ENCODE measurements at places on chromosomes 11 and 22.

- no peak for DNase-seq
These were observed 35.3 kb upstream of the KCNQ1OT1 start for GRCh38 chr11:2735053-2735589.

- DNase-seq = no peak
These were observed 165.6 kb downstream of the SHANK2 start for GRCh38 chr11:71086687-71087258.

GRCh38 chr11:36513965-36514364 lies 3.9 kb upstream of the TRAF6 start:
- no peak for DNase-seq

GRCh38 chr11:132587716-132588115 lies 944.6 kb downstream of the OPCML start:
- DNase-seq = no peak

GRCh38 chr11:8243458-8243857 lies 20.2 kb downstream of the LMO1 start:
- DNase-seq = no peak
